ENCODE measurements at places on chromosomes 2 and 18.

DNA sequence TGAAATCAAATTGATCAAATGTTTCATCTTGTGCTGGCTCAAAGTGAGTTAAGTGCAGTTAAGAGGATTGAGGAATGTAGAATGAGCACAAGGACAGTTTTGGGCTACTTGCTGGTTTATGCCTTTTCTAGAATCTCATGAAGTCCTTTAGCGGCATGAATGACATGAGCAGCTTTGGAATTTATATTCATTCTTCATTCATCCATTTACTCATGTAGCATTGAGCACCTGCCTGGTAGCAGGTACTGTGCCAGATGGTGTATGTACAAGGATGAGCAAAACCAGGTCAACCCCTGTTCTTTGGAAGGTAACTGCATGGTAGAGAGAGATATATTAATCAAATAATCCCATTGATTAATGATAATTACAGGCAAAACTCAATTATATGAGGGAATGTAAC is 1.2 kb downstream of the ICOS start:
- DNase-seq, result no peak

GRCh38 chr18:62999392-62999791 is 284.1 kb downstream of the PHLPP1 start:
- DNase-seq, result no peak

DNA sequence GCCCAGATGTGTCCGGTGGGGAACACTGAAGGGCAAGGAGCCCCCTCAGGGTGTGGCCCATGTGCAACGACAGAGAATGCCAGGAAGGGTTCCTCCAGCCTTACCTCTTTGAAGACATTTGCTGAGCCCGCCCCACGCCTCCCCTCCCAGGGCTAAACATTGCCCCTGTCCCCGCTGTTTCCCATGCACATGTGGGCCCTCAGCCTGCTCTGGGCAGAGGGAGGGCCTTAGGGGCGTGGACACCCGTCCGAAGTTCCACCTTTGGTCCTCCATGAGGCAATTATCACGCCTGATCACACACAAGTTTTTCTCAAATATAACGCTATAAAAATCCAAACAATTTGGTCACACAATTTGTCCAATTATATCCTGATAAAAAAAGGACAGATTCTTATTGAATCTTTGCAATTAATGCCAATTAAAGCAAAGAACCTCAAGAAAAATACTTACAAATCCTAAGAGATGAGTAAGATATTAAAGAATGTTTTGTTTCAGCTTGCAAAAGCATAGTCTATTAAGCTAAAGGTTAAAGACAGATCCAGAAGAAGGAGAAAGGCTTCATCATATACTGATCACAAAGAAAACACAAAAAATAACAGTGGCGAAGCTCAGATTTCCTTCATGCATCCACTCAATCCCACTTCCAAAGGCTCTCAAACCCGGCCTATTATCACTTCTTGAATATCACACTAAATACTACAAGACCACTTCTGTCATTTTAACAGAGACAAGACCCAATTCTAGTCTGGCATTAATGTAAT is 55.2 kb upstream of the LDLRAD4 start:
- no peak for DNase-seq

DNA sequence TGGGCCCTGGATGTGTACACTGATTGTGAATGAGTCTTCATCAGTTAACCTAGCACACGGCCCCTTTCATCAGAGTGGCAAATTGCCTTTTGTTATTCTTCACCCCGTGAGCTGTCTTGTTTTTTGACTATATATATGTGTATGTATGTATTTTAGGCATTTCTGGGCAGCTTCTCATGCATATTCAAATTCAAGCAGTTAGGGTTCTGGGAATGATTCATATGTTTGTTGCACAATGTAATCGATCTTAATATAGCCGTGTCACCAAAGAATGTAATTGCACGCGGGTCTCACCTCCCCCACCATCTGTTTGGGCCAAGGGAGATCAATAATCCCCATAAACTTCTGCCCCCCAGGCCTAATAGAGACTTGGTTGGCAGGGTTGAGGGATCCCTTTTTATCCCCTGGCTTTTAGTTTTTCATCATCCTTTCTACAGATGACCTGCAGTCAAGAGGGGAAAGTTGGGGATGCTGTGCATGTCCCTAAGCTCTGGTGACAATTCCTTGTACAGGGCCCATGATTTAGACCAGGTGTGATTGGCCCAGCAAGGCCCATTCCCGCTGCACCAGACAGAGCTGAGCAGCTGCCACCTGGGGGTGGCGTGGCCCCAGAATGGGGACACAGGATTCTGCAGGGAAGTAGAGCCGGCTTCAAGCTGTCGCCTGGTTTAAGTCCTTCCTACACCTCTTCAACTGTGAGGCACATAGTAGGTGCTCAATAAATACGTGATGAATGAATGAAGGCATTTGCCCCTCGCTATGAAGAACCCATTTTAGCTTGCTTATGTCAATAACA is 19.2 kb downstream of the KCNF1 start:
- no peak for DNase-seq

- no peak for DNase-seq
Observed at GRCh38 chr18:76943542-76944339, 121.4 kb downstream of the ZNF236 start.

DNA sequence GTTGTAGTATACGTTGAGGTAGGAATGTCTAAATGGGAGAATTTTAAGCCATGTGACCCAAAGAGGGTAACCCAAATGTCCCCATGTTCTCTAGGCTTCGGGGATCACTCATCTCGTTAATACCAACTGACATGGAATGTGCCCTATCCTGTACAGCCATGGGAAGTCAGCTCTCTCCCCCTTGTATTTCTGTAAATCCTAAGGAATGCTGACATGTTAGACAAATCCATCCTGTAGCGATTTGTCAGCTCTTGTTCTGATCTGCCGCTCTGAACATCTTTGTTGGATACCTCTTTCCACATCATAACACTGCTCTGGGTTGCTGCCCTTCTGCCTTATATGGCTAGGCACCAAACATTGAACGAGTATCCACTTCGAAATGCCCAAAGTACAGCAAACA is 350.6 kb downstream of the RND3 start:
- no peak for DNase-seq

DNA sequence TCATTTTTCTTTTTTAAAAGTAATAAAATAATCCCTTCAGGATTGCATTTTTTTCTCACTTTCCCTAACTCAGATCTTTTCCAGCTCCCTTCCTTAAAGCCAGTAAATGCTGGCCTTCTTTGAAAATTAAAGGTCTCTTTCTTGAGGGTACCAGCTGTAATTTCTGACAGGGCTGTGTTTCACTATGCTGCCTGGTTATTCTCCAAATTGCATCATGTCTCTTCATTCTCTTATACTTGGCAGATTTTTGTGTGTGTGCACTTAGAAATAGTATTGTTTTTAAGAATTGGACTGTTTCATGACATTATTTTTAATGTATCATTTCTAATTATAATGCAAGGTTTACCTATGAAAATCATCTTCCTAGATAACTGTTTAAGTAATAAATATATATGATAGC is 72.0 kb upstream of the EPB41L5 start:
- no peak for DNase-seq

DNA sequence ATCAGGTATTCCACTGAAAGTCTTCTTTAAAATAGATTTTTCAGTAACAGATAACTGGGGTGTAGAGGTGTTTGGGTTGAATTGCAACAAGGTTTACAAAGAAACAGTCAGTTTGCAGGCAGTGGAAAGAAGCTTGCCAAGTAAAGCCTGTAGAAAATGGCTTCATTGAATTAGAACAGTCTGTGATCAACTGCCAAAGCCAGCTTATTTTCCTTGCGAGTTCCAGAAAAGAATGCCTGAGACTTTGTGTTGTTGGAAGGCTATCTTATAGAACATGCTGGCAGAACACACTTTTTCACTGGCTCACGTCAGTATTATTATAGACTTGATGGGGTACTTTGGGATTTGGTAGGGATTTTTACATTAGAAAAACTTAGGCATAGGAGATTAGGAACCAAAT is 601.0 kb downstream of the XIRP2 start:
- DNase-seq, result no peak

DNA sequence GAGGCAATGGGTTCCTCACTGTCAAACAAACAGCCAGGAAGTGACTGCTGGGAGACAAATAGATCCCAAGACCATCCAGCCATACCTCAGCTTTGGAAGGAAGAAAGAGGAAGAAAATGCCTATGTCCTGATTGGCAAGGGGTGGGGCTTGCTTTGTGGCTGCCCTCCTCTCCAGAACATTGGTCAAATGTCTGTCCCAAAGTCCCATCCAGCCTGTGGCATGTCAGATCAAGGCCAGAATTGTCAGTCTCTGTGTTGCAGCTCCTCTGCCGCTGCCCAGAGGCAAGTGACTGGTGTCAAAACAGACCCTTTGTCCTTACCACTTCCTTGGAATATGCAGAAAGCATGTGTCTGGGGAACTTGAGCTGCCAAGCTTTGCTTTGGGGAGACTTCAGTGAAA is 63.0 kb upstream of the SMAD2 start:
- no peak for DNase-seq

GRCh38 chr18:77653792-77654191 is 404.1 kb downstream of the GALR1 start:
- DNase-seq, result no peak

DNA sequence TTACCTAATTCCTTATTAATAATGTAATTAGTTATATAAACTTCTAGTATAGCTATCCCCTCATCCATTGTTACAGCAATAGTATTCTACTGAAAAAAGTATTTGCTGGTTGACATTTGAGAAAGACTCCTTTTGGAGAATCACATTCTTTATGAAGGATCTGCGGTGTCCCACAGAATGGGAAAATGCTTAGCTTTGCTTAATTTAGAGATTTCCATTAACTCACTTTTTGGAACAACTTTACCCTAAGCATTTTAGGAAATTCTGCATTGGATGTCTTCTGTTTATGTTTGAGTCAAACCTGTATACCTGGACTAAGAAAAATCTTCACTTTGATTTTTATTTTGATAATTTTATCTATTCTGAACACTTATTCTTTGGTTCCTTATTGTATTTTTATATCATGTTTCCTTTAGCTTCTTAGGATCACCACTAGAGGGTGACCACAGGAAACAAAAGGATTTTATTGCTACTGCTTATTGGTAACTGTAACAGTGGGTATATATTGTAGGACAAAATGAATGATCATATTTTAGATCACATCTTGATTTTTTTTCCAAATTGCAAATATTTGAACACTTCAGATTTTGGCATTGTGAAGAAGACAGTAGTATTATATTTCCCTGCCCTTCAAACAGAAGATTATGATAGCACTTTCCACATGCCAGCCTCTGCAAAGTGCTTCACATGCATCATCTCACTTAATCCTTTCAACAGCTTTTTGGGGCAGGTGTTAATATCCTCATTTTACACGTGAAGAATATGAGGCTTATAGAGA is 79.6 kb downstream of the MIB1 start:
- no peak for DNase-seq

DNA sequence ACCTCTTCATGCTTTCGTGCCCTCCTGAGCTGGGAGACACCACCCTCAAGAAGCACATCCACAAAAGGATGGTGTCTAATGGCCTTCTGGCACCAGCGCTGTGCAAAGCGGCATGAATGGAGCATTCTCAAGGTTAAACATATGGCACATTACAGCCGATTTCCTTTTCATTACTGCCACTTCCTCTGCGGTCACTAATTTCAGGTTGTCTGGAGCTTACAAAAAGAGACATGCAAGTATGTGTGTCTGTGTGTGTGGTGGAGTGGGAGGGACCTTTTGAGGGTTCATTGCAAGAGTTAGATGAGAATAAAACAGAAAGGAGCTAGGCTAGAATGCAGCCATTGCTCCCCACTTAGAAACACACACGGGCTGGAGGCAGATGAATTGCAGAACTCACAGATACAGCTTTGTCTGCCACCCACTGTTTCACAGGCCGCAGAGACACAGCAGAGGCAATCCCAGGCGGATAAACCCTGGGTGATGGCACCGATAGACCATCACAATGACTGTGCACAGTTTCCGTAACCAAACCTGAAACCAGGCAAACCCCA is 76.0 kb downstream of the TGIF1 start:
- DNase-seq, result peak; percentile 41

- DNase-seq, result no peak
Observed at GRCh38 chr2:197236816-197237215, 73.8 kb downstream of the ANKRD44 start.

GRCh38 chr2:116810071-116810470 is 1004.4 kb upstream of the DDX18 start:
- no peak for DNase-seq

- DNase-seq, result no peak
Observed at GRCh38 chr2:99971326-99971900, 171.0 kb downstream of the AFF3 start.

DNA sequence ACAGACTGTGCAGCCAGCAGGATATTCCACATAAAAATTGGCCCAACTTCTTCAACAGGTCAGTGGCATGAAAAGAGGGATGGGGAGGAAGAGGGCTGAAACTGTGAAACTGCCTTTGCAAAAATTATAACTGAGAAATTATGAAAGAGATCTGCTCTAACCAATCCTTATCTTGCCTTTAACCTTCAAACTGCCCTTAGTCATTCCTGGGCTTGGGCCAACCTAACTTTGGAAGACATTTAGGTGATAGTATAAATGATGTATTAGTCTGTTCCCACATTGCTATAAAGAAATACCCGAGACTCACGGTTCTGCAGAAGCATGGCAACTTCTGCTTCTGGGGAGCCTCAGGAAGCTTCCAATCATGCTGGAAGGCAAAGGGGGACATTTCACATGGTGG is 74.5 kb downstream of the RPL31 start:
- DNase-seq, result no peak

- no peak for DNase-seq
Observed at GRCh38 chr18:51278045-51278649, 80.7 kb upstream of the MEX3C start.

GRCh38 chr2:68287580-68288441 is 31.9 kb downstream of the CNRIP1 start:
- DNase-seq, result no peak

DNA sequence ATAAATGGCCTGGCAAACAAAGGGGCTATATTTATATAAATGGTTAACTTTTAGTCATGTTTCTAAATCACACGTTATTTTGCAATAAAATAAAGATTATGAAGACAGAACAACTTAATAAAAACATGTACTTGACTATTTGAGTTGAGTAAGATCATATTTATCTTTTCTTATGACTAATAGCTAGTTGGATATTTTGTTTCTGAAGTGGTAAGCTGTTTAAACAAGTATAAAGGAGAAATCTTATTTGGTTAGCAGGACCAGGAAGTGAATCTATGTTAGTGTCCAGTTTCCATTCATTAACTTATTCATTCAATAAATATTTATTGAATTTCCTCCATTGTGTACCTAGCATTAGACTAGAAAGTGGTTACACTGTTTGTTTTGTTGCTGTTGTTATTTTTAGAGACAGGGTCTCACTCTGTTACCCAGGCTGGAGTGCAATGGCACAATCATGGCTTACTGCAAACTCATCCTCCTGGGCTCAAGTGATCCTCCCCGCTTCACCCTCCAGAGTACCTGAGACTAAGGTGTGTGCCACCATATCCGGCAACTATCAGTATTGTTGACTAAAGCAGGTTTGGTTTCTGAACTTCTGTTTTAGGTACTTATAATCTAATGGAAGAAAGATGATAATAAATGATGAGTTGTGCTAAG is 312.6 kb downstream of the DPP10 start:
- no peak for DNase-seq

All from stimulated activated naive CD4-positive, alpha-beta T cell treated with Interleukin-2 at 50 U/mL for 16 hours (primary cell).